GM12878 (cell line): ENCODE measurements at places on chromosomes 6 and 20. TPM values are rescaled to one million over a fixed set of nuclear protein-coding genes. Genes with fewer than 3 reads are reported as not detected.

NRSN2 gene
- total RNA-seq = 21.9 and 24.7 TPM in 2 replicates

BANF2 gene
- total RNA-seq = not detected in 2 replicates

MUC21 gene
- total RNA-seq = not detected in 2 replicates

ACAT2 gene
- 128 and 139 TPM in 2 replicates for total RNA-seq

COX7A2 gene
- total RNA-seq = 384 and 403 TPM in 2 replicates

RAET1G gene
- total RNA-seq = not detected in 2 replicates

HEY2 gene
- total RNA-seq = 0.08 and 0.11 TPM in 2 replicates

BNIP5 gene
- total RNA-seq = 0.08 and 0.13 TPM in 2 replicates

SLA2 gene
- total RNA-seq = 1.7 and 2.1 TPM in 2 replicates

OR11A1 gene
- not detected in 2 replicates for total RNA-seq

SLC17A1 gene
- total RNA-seq = not detected in 2 replicates

CLPSL1 gene
- total RNA-seq = not detected in 2 replicates

KCNQ2 gene
- 0.49 TPM in 1 of 2 replicates, not detected in the other for total RNA-seq

FAM83C gene
- not detected in 2 replicates for total RNA-seq

PMEPA1 gene
- total RNA-seq = 0.08 and 0.10 TPM in 2 replicates

TGM3 gene
- total RNA-seq = not detected in 2 replicates

SLCO4A1 gene
- 13.3 and 16.1 TPM in 2 replicates for total RNA-seq

VGLL2 gene
- not detected in 2 replicates for total RNA-seq

CD24 gene
- 16.6 and 17.6 TPM in 2 replicates for total RNA-seq

FAXC gene
- total RNA-seq = not detected in 2 replicates

FRK gene
- 1.6 and 1.7 TPM in 2 replicates for total RNA-seq

TMEM170B gene
- 6.0 and 6.2 TPM in 2 replicates for total RNA-seq
